ENCODE measurements at places on chromosomes 1 and 21. TPM values are rescaled to one million over a fixed set of nuclear protein-coding genes. Genes with fewer than 3 reads are reported as not detected.

- no peak for DNase-seq
Measured at GRCh38 chr1:175555266-175555665, 188.1 kb downstream of the TNR start.

DNA sequence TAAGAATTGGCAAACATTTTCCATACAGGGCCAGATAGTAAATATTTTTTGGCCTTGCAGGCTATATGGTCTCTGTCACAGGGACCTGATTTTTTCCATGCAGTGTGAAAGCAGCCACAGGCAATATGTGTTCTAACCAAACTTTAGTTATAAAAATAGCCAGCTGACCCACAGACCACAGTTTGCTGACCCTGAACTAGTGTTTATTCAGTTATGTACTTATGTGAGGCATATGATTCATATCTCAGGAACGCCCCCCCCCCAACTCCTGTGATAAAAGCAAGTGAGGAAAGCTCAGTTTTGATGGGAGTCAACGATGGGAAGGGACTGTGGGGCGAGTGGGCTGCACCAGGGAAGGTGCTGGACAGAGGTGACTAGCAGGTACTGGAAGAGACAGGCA, 80.1 kb downstream of the HMGB4 start:
- DNase-seq = peak; percentile 84

DNA sequence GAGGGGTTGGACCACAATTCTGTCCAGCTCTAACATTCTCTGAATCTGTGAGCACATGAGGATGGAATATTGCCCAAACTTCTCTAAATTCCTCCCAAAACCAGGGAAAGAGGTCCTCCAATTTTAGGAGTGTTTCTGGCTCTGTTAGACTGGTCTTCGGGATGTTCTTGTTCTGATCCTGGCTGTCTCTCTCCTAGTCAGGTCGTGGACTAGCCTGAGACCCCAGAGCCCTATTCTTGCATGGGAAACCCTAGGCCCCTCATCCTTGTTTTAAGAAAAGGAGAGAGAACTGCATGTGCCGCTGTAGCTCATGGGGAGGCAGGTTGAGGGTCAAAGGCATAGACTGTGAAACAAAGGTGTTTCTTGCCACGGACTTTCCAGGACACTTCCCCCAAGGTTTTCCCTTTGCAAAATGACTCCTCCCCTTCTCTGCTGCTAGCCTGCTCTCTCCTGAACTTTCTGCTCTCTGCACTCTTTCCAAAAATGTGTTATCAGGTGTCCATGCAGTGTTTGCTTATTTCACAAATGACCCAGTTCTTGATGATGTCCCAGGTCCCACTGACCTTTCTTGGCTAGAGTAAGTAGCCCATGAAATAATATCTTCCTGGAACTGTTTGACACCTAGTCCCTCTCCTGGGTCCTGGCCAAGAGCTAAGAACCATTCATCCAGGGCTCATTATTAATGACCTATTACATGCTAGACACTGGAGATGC, 29.3 kb upstream of the RD3 start:
- DNase-seq = no peak

DNA sequence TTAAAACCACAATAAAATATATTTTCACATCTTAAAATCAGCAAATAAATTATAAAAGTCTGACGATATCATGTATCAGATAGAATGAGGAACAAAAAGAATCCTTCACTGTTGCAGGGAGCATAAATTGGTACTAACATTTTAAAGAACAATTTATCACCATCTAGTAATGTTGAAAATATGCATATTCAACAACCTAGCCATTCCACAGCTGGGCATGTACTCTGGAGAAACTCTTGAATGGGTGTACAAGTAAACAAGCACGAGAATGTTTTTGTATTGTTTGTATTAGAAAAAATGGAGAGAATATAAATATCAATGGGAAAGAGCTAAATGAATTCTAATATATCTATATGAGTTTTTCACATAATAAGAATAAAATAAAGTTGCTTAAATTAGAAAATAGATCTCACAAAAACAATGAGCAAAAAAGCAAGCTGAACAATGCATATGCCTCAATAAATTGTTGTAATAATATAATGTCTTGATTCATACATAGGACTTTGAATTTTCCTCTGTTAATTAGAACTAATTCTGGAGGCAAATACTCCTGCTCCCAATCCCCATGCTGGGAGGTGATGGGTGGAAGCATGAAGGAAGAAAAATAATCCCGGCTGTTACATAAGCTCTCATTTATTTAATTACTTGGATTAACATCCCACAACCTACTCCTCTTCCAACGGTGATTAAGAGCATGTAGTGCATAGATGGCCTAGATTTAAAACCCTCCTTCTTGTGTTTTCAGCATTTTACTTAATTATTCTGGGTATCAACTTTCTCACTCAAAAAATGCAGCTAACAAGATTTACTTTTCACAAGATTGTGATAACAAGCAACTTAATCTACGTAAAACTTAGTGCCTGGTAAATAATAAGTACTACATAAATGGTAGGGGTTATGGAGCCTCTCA, 5.5 kb upstream of the FMO2 start:
- DNase-seq = no peak

- no peak for DNase-seq
Measured at GRCh38 chr1:207503950-207504349, 8.0 kb downstream of the CR1 start.

DNA sequence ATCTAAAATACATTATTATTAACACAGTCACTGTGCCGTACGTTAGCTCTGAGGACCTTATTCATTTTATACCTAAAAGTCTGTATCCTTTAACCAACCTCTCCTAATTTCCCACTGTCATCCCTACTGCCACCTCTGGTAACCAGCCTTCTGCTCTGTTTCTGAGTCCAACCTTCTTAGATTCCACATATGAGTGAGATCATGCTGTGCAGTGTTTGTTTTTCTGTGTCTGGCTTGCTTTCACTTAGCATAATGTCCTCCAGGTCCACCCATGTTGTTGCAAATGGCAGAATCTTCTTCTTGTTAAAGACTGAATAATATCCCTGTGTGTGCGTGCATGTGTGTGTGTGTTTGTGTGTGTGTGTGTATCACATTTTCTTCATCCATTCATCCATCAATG, 64.2 kb downstream of the ETS2 start:
- DNase-seq = peak; percentile 11

GRCh38 chr1:160835751-160836150, 26.9 kb downstream of the CD244 start:
- no peak for DNase-seq

CHI3L1 gene
- 3.0 TPM for total RNA-seq
